ENCODE measurements at places on chromosomes 12 and 14.

DNA sequence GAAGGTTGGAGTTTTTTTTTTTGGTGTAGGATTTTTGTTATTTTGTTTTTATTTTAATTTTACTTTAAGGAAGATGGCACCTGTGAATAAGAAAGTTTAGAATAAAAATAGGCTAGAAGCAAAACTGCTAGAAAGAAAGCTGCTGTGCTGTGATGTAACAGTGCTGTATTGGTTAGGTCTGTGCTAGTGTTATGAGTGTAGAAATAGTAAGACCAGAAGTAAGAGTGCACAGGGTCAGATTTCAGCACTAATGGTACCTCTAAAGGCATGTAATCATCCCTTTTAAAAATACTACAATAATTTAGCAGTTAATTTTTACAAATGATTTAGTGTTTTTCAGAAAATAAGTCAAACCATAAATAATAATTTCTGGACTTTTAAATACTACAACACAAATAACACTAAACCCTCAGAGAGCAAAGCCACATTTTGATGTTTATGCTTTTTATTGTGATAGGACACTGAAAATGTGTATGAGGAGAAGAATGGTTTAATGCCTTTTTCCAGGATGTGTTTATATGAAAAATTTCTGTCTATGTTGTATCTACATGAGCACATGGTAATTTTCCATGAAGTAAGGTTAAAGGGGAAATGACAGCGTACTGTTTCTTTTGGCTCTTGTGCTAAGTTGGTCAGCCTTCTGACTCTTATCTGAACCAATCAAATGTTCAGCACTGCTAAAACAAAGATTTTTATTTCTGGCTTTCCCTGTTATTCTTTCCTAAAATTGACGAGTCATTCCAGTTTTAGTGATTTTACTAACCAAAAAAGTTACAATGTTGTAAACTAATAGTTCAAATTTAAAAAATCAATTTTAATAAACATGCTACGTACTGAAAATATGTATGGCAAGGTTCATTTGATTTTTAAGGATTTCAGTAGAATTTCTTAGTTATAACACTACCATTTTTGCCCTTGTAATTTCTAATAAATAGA lies 96.1 kb downstream of the PPHLN1 start:
- no peak for DNase-seq

- DNase-seq: no peak
Measured at GRCh38 chr14:94581127-94581999, at the start of gene SERPINA5. Gene SERPINA5, plus strand, starts transcription at chr14:94581426. Its CDS starts 5,937 bp downstream, at chr14:94587363.

DNA sequence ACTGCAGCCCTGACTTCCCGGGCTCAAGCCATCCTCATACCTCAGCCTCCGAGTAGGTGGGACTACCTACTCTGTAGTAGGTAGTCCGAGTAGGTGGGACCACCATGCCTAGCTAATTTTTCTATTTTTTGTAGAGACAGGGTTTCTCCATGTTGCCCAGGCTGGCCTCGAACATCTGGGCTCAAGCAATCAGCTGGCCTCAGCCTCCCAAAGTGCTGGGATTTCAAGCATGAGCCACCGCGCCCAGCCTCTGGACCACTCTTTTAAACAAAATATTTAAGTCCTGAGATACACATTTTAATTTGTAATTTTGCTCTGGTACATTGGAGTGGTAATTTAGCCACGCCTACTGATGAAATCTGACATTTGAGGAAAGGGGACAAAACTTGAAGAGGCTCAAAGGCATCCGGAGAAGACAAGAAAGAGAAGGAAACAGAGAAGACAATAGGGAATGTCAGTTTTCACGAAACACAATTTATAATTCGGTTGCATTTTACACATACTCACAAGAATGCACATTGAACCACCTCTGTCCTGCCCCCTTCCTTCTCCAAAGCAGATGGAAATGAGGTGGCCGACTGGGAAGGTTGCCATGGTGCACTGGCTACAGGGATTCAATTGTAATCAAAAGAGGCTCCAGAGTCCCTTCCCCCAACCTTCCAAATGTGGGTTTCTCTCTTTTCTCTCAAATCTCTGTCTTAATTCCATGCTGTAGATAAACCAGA lies 9.7 kb upstream of the TUBA1A start:
- no peak for DNase-seq

DNA sequence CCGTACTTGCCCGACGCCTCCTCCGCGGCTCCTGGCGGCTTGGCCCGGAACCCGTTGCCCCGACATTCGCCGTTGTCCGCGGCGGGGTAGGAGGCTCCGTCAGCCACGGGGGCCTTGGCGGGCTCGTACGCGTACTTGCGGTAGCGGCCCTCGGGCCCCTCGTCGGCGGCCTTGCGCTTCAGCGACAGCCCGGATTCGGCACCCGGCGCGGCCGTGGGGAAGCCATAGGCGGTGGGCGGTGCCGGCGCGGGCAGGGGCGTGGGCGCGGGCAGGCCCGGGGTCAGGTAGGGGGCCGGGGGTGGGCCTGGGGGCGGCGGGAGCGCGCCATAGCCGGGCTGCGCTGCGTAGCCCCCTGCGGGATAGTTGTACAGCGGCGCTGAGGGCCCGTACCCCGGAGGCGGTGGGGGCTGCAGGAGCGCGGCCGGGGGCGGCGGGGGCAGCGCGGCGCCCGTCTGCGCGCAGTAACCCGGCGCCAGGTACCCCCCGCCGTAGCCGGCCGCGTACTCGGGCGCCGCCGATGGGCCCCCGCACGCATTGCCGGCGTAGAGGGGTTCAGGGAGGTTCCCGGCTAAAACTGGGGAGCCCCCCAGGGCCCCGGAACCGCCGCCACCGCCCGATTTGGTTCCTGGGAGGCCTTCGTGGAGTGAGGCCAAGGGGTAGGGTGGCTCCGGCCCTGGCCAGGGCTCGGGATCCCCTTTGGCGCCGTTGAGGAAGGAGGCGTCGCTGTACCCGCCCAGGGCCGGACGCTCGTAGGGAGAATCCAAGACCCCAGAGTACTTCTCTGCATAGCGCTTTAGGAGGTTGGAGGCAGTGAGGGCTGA lies 26.9 kb downstream of the FIGNL2 start:
- no peak for DNase-seq

- DNase-seq: no peak
Measured at GRCh38 chr12:80986224-80986623, 48.5 kb upstream of the LIN7A start.

GRCh38 chr12:62597253-62597652 lies 130.6 kb downstream of the MON2 start:
- DNase-seq: no peak

GRCh38 chr12:54657105-54657607 lies 9.0 kb upstream of the DCD start:
- DNase-seq: peak; percentile 73

Data from SK-N-MC (cell line).